NK-92 treated with Interleukin-12 subunit alpha and Interleukin-12 subunit beta, amount 100 ng/mL, for 24 hours (cell line): ENCODE measurements at places on chromosomes 2 and 18.

GRCh38 chr18:48841381-48842258 is 109.1 kb downstream of the SMAD7 start:
- no peak for DNase-seq

- no peak for DNase-seq
Measured at GRCh38 chr18:67417864-67418523, 98.5 kb downstream of the DSEL start.

- no peak for DNase-seq
Measured at GRCh38 chr2:7627583-7627982, 710.4 kb downstream of the RNF144A start.

DNA sequence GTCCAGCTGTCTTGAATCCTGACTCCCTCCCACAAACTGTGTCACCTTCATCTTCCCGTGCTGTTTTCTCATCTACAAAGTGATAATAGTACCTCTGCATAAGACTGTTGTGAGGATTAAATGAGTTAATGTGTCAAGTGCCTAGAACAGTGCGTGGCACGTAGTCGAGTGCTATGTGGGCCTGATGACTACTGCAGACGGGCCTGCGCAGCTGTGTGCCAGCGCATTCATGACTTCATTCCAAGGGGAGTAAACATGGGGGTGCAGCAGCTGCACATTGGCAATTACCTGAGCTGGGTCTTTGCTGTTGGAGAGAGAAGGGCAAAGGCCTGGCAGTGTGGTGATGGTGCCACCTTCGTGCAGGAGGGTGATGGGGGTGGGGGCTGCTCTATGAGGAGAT is 5.0 kb downstream of the TEX44 start:
- no peak for DNase-seq

- no peak for DNase-seq
Measured at GRCh38 chr2:144546933-144547332, 27.0 kb upstream of the ZEB2 start.

- DNase-seq, result no peak
Measured at GRCh38 chr18:55778788-55779690, 191.0 kb upstream of the TCF4 start.

DNA sequence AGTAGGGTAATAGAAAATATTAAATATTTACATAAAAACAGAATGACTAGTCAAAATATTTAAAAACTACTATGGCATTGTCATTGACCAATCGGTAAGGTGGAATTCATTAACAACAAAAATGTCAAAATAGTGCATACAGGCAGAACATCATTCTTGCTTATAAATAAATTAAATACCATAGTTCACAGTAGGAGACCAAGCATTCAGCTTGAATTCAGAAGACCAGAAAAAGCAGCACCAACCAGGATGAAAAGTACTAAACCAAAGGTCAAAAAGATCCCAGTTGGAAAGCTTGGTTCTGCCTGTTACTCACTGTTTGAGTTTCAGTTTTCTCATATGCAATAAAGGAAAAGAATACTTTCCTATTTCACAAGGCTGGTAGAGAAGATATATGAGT is 244.3 kb downstream of the OSR1 start:
- no peak for DNase-seq

GRCh38 chr2:97792416-97792815 is 79.0 kb downstream of the ZAP70 start:
- DNase-seq, result no peak

DNA sequence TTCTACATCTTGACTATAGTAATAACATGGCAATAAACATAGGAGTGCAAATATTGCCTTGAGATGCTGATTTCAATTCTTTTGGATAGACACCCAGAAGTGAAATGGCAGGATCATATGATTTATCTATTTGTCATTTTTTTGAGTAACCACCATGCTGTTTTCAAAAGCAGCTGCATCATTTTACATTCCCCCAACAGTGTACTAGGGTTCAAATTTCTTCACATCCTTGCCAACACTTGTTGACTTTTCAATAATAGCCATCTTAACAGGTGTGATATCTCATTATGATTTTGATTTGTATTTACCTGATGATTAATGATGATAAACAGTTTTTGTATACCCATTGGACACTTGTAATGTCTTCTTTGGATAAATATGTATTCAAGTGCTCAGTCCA is 90.8 kb downstream of the STRADB start:
- no peak for DNase-seq

- DNase-seq, result no peak
Measured at GRCh38 chr18:35193316-35193715, 47.5 kb upstream of the ZNF397 start.

- no peak for DNase-seq
Measured at GRCh38 chr2:232042911-232043574, 81.5 kb downstream of the DIS3L2 start.

DNA sequence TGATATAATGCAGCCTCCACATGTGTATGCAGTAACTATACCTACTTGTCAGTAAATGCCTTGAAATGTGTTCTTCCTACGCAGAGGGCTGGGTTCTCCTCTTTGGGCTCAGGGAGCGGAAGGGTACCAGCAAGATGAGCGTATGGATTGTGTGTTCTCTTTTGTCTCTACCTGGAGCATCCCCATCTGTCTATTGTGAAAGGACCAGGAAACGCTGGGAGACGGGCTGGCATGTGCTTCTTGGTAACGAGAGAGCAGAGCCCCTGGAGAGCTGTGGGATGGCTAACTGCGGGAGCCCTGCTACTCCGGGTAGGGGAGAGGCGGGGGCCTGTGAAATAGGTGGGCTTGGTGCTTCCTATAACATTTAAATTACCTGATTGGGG is 80.9 kb downstream of the BCL2 start:
- DNase-seq, result no peak

DNA sequence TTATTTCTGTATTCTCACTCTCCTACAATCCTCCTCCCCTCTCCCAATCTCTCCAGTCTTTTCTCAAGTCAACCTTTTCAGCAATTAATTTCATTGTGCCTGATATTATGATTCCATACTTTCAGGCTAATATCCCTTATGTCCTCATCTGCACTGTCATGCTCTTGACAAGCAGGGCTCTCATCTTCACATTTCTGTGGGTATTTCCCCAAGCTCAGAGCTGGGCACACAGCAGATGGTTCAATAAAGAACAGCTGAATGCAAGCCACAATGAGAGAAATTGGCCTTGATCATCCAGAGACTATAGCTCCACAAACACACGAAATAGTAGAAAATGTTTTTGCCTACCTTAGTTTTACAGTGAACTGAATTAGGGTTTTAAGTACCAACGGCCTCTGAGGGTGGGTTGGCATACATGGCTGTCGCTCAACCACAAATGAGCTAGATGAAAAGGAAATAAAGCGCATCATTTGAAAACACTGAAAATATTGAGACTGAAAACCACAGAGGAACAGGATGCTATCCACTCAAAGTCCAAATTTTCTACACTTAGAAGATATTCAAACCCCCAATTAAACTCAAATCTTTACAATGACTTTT is 47.5 kb upstream of the STAT1 start:
- DNase-seq, result no peak

GRCh38 chr18:25875551-25876240 is 214.7 kb downstream of the SS18 start:
- no peak for DNase-seq

DNA sequence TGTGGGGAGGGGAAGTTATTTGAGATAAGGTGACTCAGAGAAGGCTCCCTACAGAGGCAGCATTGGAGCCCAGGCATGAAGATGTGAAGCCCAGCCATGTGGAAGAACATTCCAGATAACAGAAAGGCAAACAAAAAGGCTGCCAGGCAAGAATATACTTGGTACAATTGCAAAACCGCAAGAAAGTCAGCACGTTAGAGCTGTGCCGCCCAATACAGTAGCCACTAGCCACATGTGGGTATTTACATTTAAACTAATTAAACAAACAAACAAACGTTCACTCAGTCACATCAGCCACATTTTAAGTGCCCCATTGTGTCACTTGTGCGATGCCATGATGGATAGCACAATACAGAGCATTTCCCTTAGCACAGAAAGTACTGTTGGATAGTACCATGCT is 179.6 kb downstream of the SATB2 start:
- DNase-seq, result no peak

DNA sequence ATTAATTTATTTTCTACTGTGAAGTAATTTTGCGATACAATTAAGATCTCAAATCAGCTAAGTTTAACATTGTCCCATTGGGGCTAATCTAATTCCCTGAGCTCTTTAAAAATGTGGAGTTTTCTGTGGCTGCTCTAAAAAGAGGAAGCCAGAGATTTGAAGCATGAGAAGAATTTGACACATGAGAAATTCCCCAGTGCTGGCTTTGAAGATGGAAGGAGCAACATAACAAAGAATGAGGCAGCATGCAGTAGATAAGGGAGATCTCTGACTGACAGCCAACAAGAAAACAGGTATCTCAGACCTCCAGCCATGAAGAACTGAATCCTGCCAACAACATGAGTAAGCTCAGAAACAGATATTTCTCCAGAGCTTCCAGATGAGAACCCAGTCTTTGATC is 308.4 kb downstream of the ZNF804A start:
- DNase-seq, result no peak

DNA sequence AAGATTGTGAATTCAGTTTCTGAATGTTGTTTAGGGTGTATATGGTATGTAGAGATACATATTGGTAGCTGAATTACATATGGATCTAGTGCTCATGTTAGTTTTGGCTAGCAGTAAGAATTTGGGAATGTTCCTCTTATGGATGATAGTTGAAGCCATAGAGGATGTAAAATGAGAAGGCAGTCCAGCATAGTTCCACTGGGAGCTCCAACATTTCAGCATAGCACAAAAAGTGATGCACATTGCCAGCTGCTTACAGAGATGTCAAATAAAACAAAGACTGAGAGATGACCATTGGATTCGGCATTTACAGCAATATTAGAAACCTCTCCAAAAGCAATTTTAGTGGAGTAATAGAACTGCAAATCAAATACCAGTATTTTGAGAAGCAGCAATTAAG is 77.4 kb downstream of the EML4 start:
- no peak for DNase-seq

GRCh38 chr2:12715258-12716031 is 1.3 kb upstream of the TRIB2 start:
- no peak for DNase-seq

DNA sequence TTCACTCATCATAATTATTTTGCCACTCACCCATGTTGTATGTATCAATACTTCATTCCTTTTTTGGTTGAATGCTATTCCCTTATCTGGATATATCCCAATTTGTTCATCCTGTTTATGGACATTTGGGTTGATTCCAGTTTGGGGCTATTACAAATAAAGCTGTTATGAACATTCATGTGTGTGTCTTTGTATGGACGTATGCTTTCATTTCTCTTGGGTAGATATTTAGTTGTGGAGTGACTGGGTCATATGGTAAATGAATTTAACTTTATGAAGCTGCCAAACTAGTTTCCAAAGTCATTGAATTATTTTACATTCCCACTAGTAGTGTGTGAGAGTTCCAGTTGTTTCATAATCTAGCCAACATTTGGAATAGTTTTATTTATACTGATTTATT is 2.7 kb downstream of the FAM228B start:
- DNase-seq, result no peak

DNA sequence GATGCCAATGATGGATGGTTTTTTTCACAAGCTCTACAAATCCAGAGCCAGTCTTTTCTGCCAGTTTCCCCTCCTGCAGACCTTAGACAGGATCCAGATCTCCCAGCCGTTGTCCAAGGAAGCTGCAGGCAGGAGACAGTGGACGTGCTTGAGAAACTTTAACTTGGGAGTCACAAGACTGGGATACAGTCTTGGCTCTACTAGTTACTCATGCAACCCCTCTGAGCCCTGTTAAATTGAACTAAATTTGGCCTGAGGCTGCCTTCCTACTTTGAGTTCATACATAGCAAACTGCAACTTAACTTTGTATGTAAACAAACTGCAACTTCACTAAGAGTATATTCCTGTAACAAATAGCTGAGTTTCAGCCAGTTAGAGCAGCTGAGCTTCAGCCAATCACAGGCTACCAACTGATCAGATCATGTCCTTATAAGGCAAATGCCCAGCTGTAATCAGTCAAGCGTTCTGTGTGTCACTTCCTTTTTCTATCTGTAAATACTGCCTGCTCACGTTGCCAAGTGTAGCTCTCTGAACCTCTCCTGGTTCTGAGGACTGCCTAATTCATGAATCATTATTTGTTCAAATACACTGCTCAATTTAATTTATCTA is 140.9 kb downstream of the CAPN13 start:
- no peak for DNase-seq

DNA sequence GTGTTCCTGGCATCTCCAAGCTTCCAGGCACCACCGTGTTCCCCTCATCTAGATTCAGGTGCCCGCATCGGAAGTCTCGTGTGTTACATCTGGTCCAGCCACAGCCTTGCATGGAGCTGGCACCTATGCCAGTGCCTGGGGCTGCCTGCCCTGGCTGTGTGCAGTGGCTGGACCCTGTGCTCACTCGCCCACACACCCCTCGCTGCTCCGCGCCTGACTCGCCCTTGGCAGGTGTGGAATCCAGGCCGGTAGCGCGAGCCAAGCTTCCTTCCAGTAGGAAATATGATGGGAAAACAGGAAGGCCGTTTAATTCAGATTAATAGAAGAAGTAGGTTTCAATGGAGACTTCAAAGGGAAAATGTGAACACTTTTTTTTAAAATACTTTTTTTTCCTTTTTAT is 78.0 kb downstream of the PTPN4 start:
- DNase-seq, result no peak

DNA sequence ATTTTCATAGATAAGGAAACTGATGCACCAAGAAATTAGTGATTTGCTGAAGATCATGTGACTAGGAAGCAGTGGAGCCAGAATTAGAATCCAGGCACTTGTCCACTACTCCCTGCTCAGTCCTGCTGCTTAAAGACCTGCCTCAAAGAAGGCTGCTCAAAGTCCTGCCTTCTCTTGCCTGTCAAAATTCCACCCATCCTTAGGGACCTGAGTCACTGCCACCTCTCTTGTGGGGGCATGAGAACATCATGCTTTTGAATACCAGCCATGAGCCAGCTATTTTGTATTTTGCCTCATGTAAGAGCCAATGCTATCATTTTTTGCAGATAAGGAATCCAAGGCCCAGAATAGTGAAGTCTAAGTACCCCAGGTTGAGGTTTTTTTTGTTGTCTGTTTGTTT is 47.1 kb downstream of the DDX1 start:
- no peak for DNase-seq

GRCh38 chr18:692824-693223 is 19.6 kb downstream of the ENOSF1 start:
- DNase-seq, result no peak

DNA sequence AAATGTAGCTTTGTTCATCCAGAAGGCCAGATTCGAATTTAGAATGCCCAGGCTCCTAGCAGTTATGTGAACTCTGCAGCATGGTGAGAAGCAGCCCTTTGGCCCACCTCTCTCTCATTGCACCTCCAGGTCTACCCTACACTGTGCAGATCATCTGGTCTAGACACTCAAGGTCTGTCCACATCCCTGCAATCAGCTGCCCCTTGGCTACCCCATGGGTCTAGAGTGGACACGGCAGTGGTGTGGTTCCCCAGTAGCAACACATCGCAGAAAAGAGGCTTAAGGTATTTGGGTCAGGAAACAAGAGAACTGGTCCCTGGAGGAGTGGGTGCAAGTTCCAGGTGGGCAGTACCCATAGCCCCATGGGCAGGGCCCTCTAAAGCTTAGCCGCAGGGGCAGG is 76.6 kb upstream of the BCL2L11 start:
- no peak for DNase-seq
